ENCODE measurements at places on chromosomes 2 and 18. TPM values are rescaled to one million over a fixed set of nuclear protein-coding genes. Genes with fewer than 3 reads are reported as not detected.

Gene RBM45
- 16.7 TPM for total RNA-seq

Gene SP140L
- 11.7 TPM for total RNA-seq

DNA sequence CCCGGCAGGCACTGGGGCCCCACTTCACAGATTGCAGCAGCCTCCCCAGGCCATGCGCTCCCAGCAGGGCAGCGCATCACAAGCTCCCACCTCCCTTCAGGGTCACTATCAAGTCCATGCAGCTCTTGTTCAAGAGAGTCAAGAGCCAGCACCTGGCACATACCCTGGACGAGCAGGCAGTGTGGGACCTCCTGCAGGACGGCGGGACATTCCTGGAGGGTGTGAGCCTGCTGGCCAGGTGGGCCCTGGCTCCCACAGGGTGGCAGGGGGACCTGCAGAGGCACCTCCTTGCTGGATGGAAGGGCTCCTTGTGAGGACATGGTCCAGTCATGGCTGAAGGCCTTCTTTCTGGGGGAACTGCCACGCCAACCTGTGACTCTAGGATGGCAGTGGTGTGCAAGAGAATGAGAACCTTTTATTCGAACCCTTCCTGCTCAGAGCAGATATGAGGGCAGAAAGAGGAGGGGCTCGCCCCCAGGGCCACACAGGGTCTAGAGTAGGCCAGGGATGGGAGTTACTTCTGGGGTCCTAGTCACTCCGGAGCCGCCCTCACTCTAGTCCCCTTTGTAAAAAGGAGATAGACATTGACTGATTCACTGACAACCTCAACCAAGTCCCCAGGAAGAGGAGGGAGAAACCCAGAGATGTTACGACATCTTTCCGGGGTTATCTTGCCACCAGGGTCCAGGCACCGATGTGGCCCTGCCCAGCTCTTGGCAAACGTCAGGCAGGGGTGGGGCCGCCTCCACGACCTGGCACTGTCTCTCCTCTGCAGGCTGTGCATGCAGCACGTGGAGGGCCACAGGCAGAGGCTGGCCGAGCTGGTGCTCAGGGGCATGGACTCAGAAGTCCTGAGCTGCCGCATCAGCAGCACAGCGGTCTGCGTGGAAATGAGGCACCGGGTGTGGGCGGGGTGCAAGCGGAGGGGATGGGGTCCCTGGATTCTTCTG, 31.3 kb downstream of the HJURP start:
- no peak for DNase-seq

- DNase-seq: peak; percentile 7
Observed at GRCh38 chr2:223306371-223306770, 254.4 kb downstream of the KCNE4 start.

DNA sequence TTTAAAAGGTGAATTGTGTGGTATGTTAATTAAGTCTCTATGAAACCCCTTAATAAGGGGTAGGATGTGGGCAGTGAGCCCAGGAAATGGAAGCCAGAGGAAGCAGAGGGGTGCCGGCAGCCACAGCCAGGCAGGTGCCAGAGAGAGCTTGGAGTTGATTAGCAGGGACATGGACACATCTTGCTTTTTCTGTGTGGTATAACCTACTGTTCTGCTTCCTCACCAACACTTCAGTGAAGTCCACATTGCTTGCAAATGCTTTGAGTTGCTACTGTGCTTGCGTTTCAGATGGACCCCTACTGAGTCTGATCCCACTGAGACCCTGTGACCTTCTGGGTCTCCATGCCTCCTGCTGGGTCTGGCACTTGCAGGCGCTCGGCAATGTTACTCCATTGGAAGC, 30.3 kb upstream of the ARHGEF4 start:
- no peak for DNase-seq

GRCh38 chr2:130884503-130884902, 47.8 kb downstream of the ARHGEF4 start:
- no peak for DNase-seq

GRCh38 chr2:204611764-204612163, 66.5 kb downstream of the PARD3B start:
- DNase-seq: no peak

Gene SERPINB5
- total RNA-seq: 314 TPM

DNA sequence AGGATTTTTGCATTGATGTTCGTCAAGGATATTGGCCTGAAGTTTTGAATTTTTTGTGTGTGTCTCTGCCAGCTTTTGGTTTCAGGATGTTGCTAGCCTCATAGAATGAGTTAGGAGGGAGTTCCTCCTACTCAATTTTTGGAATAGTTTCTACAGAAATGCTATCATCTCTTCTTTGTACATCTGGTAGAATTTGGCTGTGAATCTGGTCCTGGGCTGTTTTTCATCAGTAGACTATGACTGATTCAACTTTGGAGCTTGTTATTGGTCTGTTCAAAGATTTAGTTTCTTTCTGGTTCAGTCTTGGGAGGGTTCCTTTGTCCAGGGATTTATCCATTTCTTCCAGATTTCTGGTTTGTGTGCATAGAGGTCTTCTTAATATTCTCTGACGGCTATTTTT, 166.7 kb downstream of the ST6GAL2 start:
- no peak for DNase-seq

DNA sequence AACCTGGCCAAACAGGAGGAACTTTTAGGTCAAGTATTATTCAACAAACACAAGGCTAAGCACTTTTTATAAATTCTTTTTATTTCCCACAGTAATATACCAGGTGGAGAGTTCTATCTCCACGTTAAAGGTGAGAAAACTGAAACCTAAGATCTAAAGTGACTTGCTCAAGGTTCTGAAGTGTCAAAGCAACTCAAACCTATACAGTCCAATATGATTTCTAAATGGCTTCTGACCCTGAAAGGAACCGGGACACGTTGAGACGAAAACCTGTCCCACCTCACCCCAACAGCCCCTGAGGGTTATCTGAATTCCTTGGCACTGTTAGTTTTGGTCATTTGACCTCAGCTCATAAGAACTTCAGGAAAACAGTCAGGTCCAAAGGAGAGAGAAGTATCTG, 814.5 kb upstream of the LRATD1 start:
- DNase-seq: no peak

Gene C2orf81
- 1.5 TPM for total RNA-seq

DNA sequence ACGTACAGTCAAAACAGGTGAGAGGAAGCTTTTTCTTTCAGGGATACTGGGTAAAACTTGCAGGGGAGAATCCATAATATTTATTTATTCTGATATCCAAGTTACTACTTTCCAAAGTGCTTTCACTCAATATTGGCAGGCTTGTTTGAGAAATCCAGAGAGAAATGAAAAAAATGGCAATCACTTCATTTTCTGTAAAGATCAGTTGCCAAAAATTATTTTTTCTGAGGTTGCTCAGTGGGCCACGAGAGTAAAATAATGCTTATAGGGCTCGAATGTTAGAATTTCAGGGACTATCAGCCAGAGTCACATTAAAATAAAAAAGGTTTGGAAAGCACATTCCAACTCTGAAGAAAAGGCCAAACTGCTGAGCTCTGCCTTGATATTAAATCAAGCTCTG, 324.6 kb upstream of the RND3 start:
- DNase-seq: no peak

GRCh38 chr18:9817725-9818422, 67.9 kb upstream of the TXNDC2 start:
- no peak for DNase-seq

DNA sequence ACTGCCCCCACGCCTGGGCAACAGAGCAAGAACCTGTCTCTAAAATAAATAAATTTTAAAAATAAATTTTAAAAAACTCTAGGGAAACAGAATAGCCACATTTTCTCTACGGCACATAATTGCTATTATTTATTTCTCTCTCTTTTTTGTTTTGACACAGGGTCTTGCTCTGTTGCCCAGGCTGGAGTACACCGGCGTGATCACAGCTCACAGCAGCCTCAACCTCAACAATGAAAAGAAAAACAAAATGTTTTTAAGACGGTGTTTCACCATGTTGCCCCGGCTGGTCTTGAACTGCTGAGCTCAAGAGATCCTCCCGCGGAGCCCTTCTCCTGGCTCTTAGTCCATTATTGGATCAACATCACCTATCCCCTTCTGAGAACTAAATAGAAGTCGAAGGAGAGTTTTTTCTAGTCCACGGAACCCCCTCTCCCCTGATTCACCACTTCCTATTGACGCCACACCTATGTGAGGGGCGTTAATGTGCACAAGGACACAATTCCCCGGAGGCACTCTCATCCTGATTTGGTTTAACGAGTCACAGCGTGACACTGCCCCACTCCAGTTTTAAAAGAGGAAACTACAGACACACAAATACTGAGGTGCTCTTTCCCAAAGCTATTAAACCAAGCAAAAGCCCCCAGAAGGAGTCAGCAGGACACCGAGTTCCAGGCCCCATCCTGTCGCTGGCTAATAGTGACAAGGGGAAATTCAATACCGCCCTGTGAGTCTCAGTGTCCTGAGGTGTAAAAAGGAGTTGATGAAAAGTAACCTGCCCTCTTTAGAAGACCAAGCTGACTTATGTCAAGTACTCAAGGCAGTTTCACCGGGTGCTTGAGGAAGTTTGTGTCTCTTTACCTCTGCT, 1.1 kb downstream of the NPC1 start:
- DNase-seq: peak; percentile 54

Gene SIX2
- not detected for total RNA-seq

GRCh38 chr18:34651586-34652369, 58.3 kb upstream of the DTNA start:
- no peak for DNase-seq

Gene GATA6
- total RNA-seq: 0.03 TPM

Gene GRP
- not detected for total RNA-seq

Gene SCYGR3
- not detected for total RNA-seq
